ENCODE measurements at places on chromosomes 1 and 21. TPM values are rescaled to one million over a fixed set of nuclear protein-coding genes. Genes with fewer than 3 reads are reported as not detected.

Gene TFF2
- not detected for polyA plus RNA-seq

Gene STXBP3
- polyA plus RNA-seq = 9.5 TPM

Gene PALMD
- 0.60 TPM for polyA plus RNA-seq

Gene TDRD5
- polyA plus RNA-seq = not detected

Gene GON4L
- polyA plus RNA-seq = 8.7 TPM

Gene CD84
- polyA plus RNA-seq = not detected

Gene SLC44A5
- polyA plus RNA-seq = 0.01 TPM

Gene UBE4B
- 13.2 TPM for polyA plus RNA-seq

Gene KPNA6
- 17.7 TPM for polyA plus RNA-seq
